Stimulated activated CD8-positive, alpha-beta memory T cell treated with anti-CD3 and anti-CD28 coated beads, Interleukin-4, amount 100 ng/mL, for 1 hour (primary cell): ENCODE measurements at places on chromosomes 2 and 18.

DNA sequence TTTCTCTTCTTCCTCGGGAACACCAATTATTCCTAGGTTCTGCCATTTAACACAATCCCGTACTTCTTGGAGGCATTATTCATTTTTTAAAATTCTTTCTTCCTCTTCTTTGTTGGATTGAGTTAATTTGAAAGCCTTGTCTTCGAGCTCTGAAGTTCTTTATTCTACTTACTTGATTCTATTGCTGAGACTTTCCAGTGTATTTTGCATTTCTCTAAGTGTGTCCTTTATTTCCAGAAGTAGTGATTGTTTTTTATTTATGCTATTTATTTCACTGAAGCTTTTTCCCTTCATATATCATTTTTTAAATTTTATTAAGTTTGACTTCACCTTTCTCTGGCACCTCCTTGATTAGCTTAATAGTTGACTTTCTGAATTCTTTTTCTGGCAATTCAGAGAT is 13.6 kb upstream of the UPP2 start:
- no peak for DNase-seq

- DNase-seq, result no peak
These were observed 128.5 kb downstream of the ARL6IP6 start for GRCh38 chr2:152846697-152847470.

DNA sequence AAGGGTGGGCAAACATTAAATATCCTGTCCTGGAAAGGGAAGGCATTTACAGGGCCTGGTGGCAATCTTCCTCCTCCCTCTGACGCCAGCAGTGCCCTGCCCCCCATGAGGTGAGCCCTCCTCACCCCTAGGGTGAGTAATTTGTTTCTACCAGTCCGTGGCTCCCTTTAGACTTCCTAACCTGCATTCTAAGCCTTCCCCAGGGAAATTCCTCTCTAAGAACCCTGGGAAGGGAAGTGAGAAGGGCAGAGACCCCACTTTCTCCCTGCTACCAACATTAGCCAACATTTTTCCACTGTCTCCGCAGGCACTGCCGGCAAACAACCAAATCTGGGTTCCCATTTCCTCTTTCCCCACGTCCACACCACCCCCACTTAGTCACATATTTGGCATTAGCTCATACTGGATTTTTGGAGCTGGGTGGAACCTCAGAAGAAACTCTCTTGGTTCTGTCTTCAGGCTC is 69.3 kb downstream of the NRP2 start:
- DNase-seq, result no peak

DNA sequence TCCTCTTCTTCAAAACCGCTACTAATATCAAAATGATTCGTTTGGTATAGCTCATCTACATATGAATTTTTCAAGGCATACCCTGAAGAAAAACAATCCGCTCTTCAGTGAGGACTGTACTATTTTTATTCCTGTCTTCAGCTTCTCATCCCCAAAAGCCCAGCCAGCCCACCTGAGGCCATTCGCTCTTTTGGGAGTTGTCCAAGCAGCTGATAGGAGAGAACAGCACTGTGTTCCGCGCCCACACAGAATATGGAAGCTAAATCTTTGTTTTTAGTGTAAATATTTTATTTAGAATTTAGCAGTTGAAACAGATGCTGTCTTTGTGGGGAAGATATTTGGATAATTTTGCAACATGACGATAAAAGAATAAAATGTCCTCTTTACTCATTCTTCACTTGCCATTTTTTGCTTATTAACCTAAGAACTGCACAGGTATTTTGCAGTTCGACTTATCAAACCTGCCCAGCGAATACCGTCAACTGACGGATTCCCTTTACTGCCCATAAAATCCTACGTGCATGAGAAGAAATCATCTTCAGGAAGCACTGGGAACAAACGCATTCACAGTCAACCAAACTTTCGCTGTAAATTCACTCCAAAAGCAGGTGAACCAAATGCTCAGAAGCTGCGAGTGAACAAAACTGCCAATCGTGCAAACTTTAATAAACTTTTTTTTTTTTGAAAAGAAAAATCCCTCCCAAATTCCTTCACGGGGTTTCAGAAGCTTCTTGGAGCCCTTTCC is 3.4 kb downstream of the ZNF521 start:
- no peak for DNase-seq

DNA sequence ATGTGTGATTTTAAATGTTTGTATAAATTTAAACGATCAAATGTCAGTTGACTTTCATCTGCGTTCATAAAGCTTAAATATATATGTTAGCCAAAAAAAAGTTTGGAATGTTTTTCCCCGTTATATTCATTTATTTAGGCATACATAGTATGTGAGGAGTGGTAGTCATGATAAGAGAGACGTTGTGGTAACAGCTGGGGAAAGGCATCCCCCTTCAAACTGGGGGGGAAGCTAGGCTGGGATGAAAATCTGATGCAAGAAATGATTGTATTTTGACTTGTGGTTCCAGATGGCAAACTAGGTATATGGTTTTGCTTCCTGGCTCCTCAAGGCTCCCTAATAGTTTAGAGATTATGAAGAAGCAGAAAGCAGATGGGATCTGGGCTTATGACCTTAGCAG is 30.1 kb downstream of the ITGA6 start:
- DNase-seq, result no peak

GRCh38 chr18:2911533-2911932 is 64.7 kb downstream of the EMILIN2 start:
- DNase-seq, result no peak

DNA sequence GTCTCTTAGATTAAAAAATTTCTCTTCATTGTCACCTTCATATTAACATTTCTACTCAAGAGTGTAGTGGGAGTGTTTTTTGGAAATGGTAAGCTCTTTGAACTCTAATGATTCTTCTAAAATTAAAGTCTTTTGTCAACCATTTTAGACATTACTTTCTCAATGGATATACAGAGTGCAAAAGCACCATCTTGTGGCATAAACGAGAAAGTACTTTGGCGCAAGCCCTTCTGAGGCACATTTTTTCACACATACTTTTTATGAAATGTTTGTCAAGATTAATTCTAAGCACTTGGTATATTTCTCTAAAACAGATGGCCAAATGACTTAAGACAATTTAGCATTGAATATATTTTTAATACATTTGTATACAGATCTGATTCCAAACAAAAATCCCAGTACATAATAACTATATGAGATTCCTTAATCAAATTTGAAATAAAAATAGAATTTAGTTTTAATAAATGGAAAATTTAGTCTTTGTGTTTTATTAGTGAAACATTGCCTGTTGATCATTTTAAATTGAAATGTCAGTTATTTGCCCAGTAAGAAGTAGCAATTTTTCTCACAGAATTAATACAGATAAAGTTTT is 63.3 kb upstream of the GALNT5 start:
- no peak for DNase-seq

DNA sequence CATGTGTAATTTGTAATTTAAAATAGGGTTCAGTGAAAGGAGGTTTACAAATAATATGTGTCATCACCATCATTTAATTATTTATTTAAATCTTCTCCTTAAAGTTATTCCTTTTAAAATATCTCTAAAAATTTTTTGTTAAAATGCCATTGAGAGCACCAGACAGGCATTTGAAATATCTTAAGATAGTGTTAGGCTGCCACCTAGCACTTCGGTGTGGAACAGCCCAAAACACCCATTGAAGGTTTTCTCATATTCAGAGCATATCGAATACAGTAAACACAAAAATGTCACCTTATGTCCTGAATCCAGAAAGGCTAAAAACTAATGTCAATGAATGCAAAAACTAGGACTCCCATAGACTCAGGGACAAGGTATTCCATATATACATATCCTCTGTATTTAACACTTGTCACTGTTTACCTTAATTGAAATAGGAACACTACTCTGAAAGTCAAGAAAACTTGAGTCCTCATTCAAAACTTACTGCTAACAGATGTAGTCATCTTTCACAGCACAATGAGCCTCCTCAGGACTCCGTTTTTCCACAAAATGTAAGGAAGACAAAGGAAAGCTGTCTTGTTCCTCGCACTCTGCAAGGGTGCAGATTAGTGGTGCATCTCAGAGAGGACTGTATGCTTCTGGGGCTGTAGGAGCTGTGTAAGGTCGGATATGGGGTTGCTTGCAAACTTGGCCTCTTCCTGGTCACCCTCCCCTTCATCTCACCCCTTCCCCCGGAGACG is 329.5 kb downstream of the PAX3 start:
- no peak for DNase-seq

DNA sequence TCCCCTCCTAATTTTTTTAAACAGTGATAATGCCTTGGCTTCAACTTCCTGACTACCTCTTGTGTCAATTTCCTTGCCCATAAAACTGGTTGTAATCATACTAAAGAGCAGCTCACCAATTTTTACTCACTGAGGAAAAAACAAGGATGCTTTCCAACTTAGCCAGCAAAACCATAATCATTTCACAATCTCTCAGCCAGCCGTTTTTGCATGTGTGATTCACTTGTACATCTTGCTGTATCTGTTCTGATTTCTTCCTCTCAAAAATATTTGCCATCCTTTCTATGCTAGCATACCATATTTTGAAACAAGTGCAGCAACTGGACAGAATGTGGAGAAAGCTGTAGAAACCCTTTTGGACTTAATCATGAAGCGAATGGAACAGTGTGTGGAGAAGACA is 60.7 kb downstream of the RAB27B start:
- no peak for DNase-seq

DNA sequence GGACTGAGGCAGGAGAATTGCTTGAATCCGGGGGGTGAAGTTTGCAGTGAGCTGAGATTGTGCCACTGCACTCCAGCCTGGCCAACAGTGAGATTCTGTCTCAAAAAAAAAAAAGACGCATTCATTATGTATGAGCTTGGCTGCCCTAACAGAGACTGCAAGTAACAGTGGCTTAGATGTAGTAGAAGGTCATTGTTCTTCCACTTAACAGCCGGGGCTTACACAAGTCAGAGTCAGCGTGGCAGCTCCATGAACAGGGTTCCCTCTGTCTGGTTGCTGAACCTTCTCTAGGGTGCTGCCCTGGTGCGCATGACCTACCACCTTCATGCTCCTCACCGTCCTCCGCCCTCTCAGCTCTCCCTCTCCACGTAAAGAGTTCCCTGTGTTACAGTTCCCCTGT is 49.1 kb upstream of the IGFBP2 start:
- no peak for DNase-seq

DNA sequence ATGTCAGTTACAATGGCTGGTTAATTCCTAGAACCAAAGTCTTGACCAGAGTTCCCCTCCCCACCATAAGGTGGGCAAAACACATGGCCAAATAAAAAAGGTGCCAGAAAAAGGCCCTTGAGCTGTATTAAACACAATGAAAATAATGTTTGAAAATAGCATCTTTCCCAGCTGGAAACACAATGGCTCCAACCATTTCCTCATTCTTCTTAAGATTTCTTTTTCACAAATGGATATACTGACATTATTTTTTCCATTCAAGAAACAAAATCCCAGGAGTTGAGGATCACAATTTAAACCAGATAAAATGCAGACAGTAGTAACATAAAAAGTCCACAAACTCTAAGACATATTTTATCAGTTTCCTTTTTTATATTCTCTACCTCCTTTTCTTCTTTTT is 143.8 kb downstream of the EXOC6B start:
- DNase-seq, result no peak
